ENCODE measurements at places on chromosomes 5 and 9.

DNA sequence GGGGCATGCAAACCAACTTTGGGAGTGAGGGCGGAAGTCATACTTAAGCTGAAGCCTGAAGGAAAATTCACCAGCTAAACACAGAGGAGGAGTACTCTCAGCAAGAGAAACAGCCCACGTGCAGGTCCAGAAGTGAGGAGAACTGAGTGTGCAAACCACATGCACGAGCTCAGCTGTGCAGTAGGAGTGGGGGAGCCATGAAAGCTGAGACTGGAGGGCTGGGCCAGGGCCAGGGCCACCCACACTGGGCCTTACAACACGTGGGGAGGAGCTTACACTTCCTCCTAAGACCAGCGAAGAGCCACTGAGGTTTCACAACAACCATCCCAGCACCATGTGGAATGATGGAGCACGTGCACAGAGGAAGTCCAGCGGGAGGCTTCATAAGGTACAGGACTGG, 9.3 kb upstream of the WWC1 start:
- DNase-seq = no peak

DNA sequence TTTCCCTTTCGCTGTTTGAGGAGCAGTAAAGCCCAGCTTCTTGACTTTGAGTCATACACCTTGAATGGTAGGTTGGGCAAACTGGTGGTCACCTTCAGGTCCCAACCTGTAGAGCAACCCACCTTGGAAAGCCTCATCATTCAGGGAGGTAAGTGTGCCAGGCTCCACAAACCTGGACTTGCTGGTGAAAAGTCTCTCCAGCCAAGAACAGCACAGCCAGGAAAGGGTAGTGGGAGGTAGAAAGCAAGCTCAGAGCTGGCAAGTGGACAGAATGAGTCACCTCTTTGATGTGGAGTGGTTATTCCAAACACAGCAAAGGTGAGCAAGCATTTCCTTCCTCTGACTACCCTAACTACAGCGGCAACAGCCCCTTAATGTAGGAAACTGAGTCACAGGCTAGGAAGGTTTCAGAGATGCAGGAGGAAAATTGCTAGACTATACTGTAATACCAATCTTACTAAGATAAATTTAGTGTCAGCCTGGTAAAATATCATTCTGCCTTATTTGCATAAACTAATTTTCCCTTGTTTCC, 117.5 kb upstream of the MTAP start:
- DNase-seq = no peak

- DNase-seq = no peak
Observed at GRCh38 chr9:27331393-27331792, 34.4 kb upstream of the EQTN start.

GRCh38 chr5:116574367-116575325, at the start of gene SEMA6A:
TSS of gene SEMA6A (minus strand) at chr5:116574823. CDS start at chr5:116504944, 69,879 bp downstream.
- DNase-seq = peak; percentile 22

DNA sequence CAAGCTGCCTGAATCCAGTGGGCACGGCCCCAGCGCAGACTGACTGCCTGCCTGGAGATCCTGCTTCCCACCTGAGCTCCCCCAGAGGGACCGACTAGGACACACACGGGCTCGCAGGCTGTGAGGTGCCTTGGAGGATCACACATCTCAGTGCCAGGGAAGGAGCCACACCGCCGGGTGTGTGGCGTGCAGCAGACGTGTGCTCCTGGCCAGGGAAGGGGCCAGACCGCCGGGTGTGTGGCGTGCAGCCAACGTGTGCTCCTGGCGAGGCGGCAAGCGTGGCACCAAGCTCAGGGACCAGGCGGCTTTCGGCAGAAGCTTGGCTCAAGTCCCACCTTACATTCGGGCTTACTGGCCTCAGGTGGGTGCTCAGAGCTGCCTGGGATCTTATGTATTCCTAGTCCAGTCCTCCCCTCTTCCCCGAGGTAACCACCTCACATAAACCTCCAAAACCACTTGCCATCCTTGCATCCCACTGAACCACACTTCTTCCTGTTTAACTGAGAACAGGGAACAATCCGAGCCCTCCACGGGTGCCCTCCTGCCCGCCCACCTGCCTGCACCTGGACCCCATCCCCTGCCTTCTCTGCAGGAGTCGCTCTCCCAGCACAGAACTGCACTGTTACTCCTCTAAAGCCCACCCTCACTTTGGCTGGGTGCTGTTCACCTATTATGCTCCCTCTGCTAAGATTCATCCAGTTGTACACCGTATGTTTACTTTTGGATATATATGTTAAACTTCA, 22.4 kb upstream of the MRNIP start:
- no peak for DNase-seq

- no peak for DNase-seq
Observed at GRCh38 chr5:135308752-135309151, 90.3 kb downstream of the MACROH2A1 start.

DNA sequence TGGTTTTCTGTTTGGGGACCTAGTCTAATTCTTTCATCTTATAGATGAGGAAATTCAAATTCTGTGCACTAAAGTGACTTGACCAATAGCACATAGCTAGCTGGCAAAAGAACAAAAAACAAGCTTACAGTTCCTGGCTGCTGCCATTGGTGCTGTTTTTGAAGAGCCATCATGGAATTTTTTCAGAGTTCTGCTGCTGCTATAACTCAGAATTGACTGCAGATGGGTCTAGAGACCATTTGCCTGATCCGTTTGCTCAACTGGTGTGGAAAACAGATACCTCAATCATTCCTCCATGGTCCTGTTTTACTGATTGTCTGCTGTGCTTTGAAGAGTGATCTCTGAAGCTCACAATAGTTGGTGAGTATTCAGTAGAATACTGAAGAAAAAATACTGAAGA, 15.2 kb downstream of the FBXL7 start:
- DNase-seq = no peak

DNA sequence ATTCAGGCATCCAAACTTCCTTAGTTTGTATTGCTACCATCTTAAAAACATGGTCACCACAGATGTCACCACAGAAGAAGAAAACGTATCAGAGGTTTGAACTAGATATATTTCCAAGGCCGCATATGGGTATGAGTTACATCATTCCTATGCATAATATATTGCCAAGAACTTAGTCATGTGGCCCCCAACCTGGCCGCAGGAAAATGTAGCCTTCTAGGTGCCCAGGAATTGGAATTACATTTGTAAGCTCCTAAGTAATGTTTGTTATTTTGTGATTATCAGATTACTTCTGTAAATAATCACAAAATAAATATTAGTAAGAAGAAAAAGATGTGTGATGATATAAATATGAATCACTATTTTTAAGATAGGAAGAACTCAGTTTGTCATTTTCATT, 351.4 kb downstream of the ISL1 start:
- DNase-seq = no peak

GRCh38 chr9:36486933-36487481, 85.7 kb upstream of the MELK start:
- DNase-seq = no peak

- DNase-seq = no peak
Observed at GRCh38 chr5:68140763-68141162, 74.8 kb upstream of the PIK3R1 start.

DNA sequence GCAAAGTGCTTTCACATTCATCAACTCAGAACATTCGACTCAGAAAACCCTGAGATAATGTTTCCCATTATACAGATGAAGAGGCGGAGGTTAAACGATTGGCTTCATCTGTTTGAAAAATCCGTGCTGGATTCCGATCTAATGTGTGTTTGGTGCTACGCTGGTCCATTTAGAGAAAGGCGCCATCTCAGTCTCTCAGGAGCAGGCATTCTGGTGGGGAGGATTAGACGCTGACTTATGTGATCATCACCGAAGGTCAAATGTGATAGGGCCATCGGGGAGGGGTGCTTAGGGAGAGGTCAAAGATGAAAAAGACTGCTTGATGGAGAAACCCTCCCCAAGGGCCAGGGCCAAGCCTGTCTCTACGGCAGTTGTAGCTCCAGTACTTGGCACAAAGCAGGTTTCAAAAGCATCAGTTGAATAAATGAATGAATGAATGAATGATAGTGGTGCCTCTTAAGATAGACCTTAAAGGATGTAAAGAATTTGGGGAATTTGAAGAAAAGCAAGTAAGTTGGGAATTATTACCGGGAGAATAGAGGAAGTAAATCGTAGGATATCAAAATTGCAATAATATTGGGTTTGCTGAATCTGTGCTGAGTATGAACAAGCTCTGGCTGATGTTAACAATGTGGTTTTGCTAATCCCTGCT, 160.6 kb upstream of the SHB start:
- DNase-seq = no peak

DNA sequence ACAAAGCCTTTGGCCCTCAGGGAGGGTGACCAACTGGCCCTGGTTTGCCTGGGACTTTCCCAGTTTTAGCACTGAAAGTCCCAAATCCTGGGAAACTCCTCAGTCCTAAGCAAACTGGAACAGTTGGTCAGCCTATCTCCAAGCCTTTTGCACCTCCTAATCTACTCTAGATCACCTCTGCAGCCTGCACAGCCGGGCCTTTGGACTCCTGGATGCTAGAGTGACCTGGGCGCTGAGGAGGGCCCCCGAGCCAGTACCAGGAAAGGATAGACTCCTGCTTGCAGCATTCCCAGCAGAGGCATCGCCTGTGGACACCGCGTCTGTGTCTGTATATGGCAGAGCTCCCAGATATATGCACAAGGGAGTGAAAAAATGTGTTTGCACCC, 15.1 kb downstream of the IRF1 start:
- DNase-seq = no peak

DNA sequence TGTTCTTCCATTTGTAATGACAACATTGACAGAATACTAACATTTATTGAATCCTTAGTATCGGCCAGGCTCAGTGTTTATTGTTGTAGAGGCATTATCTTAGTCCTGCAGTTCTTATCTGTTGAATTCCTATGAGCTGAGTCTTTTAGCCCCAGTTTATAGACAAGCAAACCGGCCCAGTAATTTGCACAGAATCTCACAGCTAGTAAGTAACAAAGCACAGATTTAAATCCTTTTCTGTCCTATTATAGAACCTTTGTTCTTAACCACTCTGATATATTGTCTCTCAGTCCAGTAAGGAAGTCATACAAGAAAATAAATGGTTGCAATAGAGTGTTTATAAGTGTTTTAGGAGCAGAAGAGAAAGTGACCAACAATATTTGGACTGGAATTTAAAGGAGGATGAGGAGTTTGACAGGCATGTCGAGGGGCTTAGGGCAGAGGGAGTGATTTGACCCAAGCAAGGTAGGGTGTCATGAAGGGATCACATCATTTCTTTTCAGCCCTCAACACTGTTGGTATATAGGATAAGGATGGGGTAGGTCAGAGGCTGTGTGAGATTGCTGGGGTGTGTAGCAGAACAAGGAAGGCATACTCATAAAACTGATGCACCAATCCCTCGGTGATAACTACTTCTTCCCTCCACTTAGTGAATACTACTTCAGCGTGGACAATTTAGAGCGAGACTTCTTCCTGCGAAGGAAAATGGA, 39.5 kb downstream of the LARP1 start:
- no peak for DNase-seq
